SK-N-SH (cell line): ENCODE measurements at places on chromosomes 2 and 18. TPM values are rescaled to one million over a fixed set of nuclear protein-coding genes. Genes with fewer than 3 reads are reported as not detected.

GKN2 gene
- polyA plus RNA-seq: not detected in 2 replicates

ALPP gene
- polyA plus RNA-seq: not detected in 2 replicates

PLCD4 gene
- 8.5 and 11.0 TPM in 2 replicates for polyA plus RNA-seq

REEP1 gene
- 0.13 TPM in 2 replicates for polyA plus RNA-seq

STON1 gene
- polyA plus RNA-seq: 4.2 and 5.7 TPM in 2 replicates

ALMS1 gene
- polyA plus RNA-seq: 7.0 and 7.1 TPM in 2 replicates

CIB4 gene
- polyA plus RNA-seq: not detected in 2 replicates

ST6GAL2 gene
- polyA plus RNA-seq: 0.58 and 0.77 TPM in 2 replicates

STK17B gene
- 5.1 and 6.1 TPM in 2 replicates for polyA plus RNA-seq

CSRNP3 gene
- 1.0 and 2.4 TPM in 2 replicates for polyA plus RNA-seq

DNA sequence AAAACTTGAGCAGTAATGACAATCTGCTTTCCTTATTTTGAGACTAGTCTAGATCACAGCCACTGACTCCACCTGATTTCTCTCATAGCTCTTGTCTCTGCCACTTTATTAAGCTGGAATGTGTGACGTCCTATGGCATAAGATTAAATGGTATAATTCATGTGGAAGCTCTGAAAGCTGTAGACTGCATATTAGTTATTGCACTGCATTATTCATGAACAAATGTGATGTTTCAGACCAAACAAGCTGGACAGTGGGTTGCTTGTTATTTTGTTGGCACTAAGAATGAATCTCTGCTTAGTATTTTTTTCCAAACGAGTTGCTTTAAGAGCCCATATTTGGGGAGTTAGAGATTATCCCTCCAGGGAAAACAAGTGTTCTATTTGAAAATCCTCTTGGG, 1218.5 kb downstream of the SUCLG1 start:
- DNase-seq: no peak

DNA sequence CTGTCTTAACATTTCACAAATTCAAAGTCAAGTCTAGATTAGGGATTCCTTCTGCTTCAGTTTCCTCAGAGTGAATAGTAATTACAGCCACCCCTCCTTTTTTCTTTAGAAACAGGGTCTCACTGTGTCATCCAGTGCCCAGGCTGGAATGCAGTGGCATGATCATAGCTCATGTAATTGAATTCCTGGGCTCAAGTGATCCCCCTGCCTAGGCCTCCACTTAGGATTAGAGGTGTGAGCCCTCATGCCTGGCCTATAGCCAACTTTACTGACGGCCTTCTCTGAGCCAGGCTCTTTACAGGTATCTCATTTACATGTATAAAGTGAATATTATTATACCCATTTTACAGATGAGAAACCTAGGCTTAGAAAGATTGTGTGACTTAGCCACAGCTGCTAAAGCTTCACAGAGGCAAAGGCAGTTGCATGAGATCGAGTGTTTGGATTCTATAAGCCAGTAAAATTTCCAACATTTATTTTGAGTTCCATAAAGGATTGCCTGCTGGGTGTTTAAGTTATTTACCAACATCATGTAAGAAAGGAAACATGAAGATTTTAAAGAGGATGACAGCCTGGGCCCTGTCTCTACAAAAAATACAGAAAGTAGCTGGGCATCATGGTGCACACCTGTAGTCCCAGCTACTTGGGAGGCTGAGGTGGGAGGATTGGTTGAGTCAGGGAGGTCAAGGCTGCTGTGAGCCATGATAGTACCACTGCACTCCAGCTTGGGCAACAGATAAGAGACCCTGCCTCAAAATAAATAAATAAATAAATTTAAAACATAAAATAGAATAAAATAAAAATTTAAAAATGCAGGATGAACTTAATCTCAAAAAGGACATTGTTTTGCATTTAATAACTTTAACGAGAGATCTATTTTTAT, 1.8 kb downstream of the ENOSF1 start:
- DNase-seq: no peak

DNA sequence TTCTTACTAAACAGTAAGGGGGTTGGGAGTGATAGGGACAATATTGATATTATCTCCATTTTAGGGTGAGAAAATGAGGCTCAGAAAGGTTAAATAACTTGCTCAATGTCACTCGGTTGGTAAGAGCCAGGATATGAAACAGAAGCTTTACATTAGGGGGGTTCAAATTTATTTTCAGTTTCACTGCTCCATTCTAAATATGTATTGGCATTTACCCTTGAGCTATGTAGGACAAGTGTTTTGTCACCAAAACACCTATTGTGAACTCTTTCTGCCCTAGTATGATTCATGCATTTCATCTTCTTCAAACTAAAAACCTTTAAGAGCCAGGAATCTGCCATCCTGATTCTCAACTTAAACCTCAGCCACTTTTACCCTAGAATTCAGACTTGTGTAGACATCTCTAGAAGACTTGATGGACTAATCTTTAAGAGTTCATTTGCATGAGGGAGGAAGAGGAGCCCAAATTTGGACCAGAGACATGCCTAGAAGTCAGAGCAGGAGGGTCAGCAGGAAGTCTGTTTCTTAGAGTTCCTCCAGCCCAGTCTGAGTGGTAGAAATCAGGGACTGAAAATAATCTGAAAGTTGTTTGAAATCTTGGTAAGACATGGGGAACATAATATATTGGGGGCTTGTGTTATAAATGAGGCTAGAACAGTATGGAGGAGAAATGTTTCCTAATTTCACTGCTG, 129.4 kb upstream of the ATP5MC3 start:
- no peak for DNase-seq

GRCh38 chr2:200761266-200761665, 50.4 kb upstream of the BZW1 start:
- no peak for DNase-seq

DNA sequence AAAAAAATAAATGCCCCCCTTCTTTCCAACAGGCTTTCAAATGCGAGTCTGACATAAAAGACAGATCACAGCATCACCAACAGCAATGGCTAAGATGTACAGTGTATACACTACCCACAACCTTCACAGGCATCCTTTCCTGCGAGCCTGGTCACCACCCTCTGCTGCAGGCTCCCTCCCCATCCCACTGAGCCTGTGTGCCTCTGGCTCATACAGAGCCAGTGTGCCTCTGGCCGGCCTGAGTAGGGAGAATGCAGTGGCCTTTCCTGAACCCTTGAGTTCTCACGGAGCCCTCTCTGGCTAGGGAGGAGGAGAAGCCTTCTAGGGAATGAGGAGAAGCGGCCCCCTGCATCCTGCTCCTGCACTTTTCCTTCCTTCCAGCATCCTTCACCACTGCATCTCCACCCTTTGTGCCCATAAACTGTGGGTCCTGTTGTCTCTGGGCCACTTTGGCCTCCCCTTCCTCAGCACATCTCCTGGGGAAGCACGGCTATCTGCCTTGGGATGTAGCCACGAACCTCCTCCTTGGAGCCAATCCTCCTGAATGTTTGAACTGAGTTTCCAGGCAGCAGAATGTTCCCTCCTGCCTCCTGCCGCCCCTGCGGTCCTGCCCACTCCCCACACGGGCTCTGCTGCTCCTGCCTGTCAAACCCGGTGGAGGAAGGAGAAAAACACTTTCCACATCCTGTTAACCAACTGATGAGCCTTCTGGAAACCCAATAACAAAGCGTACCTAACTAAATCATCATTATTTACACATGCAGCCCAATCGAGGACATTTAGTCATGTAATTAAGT, 22.5 kb downstream of the GYPC start:
- DNase-seq: no peak

DNA sequence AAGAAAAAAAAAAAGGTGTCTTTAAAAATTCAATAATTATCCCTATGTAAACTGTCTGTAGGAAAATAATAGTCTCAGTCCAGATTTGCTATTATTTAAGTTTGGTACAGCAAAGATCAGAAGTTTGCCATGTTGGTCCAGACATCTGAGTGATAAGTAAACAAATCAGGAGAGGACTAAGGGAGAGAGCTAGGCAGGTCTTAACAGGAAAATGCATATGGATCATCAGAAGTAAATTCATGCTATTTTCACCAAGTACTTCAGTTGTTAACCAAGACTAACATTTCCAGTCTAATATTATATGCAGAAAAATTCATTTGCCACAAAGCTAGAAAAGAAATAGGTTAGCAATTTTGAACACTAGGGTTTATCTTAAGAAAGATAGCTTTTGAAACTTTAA, 95.0 kb upstream of the STK17B start:
- no peak for DNase-seq

DNA sequence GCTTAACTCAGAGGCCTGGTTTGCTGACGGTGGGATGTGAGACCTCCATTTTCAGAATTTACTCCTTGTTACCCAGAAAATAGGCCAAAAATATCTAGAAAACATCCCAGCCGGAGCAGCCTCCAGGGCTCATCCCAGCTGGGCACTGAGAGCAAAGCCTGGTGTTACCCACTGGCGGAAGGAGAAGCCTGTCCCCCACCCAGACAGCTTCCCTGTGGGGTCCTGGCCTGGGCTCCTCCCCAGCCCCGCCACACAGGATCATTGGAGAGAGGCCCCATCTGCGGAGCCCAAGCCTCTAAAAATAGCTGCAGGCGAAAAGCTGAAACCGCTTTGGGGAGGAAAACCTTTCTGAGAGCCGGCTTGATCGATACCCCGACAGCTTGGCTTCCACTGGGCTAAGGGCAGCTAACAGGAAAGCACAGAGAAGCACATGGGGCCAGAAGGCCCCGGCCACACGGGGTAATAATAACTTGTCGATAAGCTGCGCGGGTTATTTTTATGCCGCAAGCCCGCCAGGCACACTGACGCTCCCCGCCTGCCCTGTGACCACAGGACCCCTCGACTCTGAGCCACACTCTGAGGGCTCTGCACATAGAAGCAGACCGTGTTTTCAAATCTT, 26.9 kb upstream of the FAHD2A start:
- no peak for DNase-seq

DNA sequence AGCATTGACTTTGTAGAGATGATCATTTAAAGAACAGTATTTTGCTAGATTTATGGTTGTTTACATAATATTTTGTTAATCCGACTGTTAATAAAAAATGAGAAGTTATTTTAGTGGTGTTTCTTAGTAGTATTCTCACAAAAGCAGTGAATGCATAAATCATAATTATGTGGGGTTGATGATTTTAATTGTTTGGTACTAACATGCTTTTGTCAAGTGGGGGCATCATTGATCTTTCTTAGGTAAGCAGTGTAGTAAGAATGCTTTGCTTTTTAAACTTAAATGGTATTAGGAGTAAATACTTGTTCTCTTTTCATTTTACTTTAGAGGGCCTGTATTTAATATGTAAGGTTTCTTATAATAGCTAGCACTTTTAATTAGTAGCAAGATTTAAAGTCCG, 109.2 kb upstream of the OTX1 start:
- DNase-seq: no peak

DNA sequence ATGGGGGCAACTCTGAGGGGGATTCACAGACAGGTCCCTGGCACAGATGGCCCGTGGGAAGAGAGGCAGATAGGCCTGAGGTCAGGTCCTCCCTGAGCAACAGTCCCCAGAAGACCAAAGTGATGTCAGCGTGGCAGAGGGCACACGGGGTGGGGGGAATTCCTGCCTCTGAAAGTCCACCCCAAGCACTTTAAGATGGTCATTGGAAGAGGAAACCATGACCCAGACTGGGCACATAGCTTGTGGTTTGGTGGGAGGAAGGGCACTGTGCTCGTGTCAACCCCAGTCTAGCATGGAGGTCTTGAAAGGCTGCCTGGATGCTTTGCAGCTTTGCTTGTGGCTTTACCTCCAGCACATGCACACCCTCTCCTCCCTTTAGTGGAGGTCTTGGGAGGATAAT, 38.0 kb upstream of the SIX2 start:
- DNase-seq: no peak

DNA sequence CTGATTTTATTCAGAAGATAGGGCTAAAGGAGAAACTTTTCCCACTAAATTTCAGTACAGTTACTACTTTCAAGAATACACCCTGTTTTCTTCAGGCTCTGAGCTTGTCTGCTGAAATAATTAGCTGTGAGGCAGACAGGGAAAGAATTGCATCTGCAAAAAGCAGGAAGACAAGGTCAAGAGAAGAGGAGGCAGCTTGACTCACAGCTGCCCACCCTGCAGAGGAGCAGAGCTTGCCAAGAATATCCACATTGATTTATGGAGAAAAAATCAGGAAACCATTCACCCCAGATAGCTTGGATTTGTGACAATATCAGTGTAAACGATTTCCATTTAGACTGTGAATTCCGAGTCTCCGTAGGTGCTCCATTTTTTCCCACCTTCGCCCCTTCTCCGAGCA, 49.0 kb downstream of the ACTR2 start:
- DNase-seq: no peak

DNA sequence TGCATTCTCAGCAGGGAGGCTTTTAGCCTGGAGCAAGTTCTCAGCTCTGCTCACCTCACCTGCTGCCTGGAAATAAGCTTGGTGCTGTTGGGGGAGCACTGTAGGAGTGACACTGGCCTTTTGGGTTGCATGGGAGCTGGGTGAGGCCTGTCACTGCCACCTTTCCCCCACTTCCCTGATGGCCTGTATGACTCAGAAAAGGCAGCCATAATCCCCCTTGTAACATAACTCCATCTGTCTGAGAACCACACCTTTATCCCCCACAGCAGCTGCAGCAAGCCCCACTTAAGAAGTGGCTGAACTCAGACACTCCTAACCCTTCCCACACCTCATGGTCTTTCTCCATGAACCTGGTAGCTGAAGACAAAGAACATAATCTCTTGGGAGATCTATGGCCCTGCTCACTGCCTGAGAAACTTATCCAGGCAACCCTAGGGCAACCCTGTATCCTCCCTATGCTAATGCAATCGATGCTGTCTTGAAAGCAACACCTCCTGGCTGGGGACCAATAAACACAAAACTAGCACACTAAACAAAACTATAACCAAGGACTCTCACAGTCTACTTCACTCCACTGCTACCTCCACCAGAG, 258.9 kb upstream of the OSR1 start:
- no peak for DNase-seq

DNA sequence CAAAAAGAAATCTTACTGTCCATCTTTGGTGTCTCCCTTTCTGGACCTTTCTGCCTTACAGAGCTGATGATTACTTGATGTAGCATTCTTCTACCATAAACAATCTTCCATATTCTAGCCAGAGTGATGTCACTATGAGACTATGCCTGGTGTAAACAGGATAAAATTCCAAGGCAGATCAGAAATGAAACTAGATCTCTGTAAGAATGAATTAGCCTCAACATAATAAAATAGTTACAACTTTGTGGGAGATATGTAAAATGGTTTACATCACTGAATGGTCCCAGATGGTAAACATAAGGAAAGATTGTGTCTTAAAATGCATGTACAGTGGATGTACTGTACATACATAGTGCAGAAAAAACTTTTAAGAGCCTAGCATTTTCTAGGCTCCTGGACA, 112.3 kb upstream of the ZNF521 start:
- DNase-seq: no peak

GRCh38 chr18:77068321-77069312, 64.0 kb downstream of the MBP start:
- DNase-seq: no peak

GRCh38 chr2:45121236-45121927, 112.1 kb upstream of the SIX2 start:
- DNase-seq: no peak

- no peak for DNase-seq
These were observed 63.2 kb downstream of the MOGAT1 start for GRCh38 chr2:222734703-222735014.
